ENCODE measurements at places on chromosomes 7 and 10.

GRCh38 chr10:47031211-47031900 is 120.1 kb downstream of the PTPN20 start:
- DNase-seq: peak; percentile 52

- peak; percentile 38 for DNase-seq
Observed at GRCh38 chr7:70595370-70595754, 536.6 kb upstream of the GALNT17 start.

- no peak for DNase-seq
Observed at GRCh38 chr7:83574616-83575015, 74.3 kb downstream of the SEMA3E start.

GRCh38 chr7:30548845-30549244 is 44.2 kb upstream of the GGCT start:
- peak; percentile 95 for DNase-seq

GRCh38 chr7:26853788-26854393 is 10.5 kb downstream of the SKAP2 start:
- DNase-seq: peak; percentile 28

- no peak for DNase-seq
Observed at GRCh38 chr7:35448486-35448885, 194.6 kb upstream of the TBX20 start.

- no peak for DNase-seq
Observed at GRCh38 chr7:21938463-21938862, 7.2 kb downstream of the CDCA7L start.

DNA sequence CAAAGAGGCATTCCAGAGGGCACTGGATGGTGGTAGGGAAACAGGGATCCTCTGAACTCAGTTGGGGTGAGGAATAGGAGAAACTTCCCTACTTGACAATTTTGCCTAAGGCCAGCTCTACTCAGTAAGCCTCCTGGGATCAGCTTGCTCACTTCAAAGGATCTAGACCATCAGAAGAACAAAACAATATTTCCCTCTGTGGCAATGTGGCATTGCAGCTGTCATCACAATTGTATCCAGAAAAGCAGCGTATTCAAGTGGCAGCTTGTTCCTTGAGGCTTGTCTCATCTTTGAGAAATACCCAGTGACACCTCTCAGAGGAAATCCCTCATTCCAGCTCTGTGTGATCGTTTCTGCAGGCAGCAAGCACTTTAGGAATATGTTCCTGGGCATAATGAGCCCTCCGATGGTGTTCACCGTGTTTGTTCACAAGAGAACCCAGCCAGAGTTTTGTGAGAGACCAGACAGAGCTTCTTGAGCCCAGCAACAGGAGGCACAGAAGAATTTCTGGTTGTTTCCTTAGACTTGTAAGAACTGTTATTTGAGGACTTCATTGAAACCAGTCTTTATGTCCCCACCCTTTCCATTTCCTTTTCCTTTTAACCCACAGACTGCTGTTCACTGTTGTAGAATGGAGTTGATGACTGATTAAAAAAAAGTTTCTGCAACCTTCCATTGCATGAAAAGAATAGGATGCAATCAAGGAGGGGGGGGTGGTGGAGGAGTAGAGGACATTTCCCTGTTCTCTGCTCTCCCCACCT is 747.3 kb downstream of the LRMDA start:
- no peak for DNase-seq

GRCh38 chr7:98930921-98931320 is 52.6 kb downstream of the TRRAP start:
- DNase-seq: no peak
